ENCODE measurements at places on chromosomes 7 and 10.

- DNase-seq, result no peak
Measured at GRCh38 chr10:113743594-113743993, 7.9 kb upstream of the PLEKHS1 start.

GRCh38 chr7:43071604-43072003 is 40.8 kb upstream of the HECW1 start:
- peak; percentile 11 for DNase-seq

DNA sequence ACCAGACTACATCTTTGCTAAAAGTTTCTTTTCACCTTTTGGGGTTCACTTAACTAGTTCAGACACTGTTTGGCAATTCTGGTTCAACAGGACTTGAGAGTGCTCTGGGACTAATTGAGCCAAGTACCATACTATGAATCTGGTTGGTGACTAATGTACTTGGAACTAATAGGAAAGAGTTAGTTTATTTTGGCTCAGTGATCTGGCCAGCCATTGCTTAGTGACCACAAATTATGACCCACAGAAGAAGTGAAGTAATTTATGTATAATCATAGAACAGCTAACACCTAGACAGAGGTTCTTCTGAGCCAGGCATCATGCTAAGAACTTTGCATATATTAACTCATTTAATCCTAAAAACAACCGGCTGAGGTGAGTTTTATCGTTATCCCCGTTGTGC is 126.5 kb upstream of the JCAD start:
- DNase-seq, result peak; percentile 95

DNA sequence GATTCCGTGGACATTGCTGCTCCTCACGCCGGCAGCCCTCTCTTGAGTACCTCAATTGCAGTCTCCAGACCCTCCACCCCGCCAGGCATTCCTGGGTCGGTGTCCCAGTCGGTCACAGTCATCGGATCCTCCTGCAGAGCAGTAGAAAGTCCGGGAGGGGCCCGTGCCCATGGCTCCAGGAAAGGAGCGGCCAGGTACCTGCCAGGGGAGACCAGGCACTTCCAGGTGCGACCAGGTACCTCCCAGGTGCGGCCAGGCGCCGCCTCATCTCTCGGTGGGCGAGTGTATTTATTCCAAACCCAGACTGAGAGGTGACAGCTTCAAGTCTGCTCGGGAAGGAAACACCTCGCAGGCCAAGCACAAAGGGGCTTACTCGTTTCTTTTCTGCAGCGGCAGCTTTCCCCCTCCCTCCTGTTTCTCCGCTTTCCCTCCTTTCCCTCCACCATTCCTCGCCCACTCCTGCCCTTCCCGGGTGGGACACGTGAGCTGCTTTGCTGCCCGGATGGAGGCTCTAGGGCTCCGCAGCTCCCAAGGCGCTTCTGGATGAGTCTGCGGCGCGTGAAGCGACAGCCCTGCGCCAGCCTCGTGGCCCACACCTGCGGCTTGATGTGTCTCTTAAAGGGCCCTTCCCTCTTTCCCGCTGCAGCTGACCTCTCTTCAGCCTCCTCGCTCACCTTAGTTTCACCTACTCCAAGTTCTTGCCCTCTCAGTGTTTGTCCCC is 39.4 kb upstream of the AGK start:
- no peak for DNase-seq

GRCh38 chr10:79102498-79102874 is 33.7 kb downstream of the ZMIZ1 start:
- no peak for DNase-seq

DNA sequence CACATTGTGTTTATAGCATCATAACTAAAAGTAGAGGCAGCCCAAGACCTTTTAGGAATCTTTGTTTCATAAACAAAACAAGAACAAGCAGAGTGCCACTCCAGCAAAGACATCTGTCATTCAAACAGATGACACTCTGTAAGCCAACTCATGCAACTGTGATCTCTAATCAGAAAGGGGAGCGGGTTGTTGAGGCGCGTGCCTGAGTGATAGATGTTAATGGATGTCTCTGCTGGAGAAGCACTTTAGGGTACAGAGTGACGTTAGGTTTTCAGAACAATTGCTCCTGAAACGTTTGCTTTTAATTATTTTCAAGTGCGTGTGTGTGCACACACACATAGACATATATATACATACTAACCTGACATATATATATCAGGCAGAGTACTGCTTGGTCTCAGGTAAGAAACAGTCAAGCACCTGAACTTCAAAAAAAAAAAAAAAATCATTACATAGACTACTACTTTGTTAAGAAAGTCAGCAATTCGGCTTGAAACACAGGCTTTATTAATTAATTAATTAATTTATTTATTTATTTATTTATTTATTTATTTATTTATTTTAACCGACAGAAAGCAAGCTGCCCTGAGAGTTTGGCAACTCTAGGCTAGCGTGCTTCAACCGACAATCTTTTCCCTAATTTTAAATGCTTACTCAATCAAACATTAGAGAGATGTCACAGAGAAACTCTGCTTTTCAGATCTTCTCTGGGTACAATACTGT is 109.1 kb downstream of the POU6F2 start:
- DNase-seq, result no peak

- DNase-seq, result no peak
Measured at GRCh38 chr10:54234832-54235231, 566.2 kb downstream of the PCDH15 start.

GRCh38 chr7:132778761-132779160 is 202.5 kb upstream of the PLXNA4 start:
- DNase-seq, result no peak

DNA sequence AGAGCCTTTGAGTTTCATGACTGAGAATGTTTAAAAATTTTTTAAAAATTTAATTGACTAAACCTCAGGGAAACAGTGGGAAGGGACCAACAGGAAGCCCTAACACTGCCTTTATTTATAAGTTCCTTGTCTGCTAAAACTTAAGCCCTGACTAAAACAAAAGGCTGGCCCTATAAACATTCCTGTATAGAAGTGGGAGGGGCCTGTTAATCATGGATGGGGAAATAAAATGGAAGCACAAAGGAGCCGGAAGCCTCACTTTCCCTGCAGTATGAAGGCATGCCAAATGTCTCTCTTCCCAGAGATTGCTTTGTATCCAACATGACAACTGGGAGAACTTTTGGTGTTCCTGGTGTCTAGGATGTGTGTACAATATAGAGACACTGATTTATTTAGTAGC is 66.0 kb downstream of the VPS50 start:
- DNase-seq, result no peak

DNA sequence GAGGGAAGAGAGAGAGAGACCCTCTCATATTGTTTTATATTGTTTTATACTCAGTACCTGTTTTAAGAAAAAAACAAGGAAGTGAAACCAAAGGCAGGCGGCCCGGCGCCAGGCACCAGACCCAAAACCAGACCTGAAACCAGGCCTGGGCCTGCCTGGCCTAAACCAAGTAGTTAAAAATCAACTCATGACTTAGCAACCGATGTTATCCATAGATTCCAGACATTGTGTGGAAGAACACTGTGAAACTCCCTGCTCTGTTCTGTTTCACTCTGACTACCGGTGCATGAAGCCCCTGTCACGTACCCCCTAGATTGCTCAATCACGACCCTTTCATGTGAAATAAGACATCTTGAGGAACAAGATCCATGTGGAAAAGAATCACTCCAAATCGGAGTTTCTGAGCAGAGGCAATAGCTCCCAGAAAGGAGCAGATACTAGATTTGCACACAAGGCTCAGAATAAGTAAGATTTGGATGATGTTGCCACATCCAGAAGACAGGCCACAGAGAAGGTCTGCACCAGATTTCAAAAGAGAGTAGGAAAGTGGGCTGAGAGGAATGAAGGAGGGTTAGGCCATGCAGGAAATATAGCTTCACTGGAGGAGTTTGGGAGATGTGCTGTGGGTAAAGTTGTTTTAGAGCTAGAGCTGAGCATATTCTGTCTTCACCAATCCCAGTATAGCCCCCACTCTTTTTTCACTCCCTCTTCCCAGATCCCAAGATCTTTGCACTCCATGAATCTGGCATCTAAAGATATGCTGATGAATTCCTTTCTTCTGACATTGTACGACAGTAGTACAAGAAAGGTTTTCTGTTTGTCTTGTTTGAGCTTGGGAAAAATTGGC is 8.8 kb upstream of the ZNF248 start:
- no peak for DNase-seq

GRCh38 chr7:22417349-22417748 is 60.4 kb upstream of the RAPGEF5 start:
- DNase-seq, result no peak

GRCh38 chr7:149229526-149229925 is 9.9 kb upstream of the ZNF212 start:
- DNase-seq, result no peak

GRCh38 chr7:112286250-112287086 is 80.0 kb downstream of the ZNF277 start:
- no peak for DNase-seq

GRCh38 chr7:35754741-35755140 is 46.1 kb upstream of the SEPTIN7 start:
- peak; percentile 22 for DNase-seq

- DNase-seq, result peak; percentile 45
Measured at GRCh38 chr10:23344241-23344841, at the start of gene C10orf67. C10orf67 (minus strand) TSS chr10:23344797; CDS start chr10:23344774, 23 bp downstream.

DNA sequence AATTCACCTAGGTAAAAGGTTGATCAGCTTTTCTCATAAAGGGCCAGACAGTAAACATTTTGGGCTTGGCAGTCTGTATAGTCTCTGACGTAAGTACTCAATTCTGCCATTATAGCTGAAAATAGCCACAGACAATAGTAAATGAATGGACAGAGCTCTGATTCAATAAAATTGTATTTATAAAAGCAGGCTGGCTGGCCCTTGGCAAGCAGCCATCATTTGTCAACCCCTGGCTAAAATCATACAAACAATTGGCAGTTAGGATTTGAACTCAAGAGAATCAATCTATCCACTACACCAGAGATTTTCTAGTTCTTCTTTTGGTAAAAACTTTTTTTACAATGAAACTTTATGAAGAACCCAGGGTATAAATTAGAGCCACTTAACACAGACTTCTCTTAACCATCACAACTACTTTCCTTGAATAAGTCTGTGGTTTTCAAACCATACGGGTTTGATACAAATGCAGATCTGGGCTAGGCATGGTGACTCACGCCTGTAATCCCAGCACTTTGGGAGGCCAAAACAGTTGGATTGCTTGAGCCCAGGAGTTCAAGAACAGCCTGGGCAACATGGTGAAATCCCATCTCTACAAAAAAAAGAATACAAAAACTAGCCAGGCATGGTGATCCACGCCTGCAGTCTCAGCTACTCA is 124.5 kb downstream of the SLC16A9 start:
- DNase-seq, result peak; percentile 26
